HepG2 (cell line): ENCODE measurements at places on chromosomes 2 and 18. TPM values are rescaled to one million over a fixed set of nuclear protein-coding genes. Genes with fewer than 3 reads are reported as not detected.

DNA sequence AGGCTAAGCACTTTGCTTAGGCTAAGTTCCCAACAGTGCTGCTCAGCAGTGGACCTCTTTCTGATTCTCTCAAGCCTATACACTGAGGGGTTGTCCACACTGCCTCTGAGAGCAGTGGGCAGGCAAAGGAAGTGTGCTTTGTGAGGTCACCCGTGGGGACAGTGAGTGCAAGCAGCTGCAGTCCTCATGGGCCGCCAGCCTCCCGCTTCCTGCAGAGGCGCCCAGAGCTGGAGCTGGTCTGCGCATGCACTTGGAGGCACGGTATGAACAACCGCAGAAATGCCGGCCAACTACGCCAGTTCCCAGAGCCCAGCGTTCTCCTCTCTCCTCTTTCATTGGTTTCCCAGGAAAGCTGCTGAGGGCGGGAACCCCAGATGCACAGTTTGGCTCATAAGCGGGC, 149.5 kb upstream of the DLX2 start:
- no peak for DNase-seq

DNA sequence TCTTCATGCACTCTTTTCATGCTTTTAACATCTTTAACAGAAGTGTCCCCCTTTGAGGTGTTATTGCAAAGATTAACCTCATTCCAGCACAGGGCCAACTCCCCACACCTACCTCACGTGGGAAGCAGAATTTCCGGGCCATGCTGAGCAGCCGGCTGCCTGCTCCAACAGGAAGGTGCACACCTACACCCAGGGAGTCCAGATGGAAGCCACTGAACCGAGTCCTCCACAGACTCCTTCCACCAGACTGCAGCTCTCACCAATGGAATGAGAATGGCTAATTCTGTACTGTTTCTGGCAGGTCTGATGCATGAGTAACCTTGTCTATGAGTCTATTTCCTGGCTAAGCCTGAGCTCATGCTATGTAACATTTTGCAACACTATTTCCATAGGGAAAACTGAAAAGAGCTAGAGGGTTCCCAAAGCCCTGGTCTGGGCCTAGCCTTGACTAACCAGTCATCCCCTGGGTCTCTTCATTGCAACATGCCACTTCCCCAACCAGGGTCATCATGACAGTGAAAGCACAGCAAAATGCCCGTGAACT, 11.0 kb downstream of the ERFE start:
- no peak for DNase-seq

- DNase-seq, result no peak
Measured at GRCh38 chr2:156211318-156211717, 121.2 kb downstream of the NR4A2 start.

DNA sequence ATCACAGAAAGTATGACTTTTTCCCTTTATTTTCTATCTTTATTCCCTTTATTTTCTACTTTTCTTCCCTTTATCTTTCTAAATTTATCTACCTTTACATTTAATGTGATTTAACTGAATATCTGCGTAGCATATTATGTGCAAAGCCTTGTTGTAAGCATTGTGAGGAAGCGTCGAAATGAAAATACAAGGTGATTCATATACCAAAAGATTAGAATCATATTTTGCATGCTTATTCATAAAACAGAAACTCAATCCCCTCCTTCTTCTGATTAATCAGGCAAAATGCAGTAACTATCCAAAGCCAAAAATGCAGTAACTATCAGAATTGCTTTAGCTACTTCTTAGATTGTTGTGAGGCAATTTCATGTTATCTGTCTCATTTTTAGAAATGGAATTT, 393.0 kb downstream of the CDH19 start:
- DNase-seq, result no peak

DNA sequence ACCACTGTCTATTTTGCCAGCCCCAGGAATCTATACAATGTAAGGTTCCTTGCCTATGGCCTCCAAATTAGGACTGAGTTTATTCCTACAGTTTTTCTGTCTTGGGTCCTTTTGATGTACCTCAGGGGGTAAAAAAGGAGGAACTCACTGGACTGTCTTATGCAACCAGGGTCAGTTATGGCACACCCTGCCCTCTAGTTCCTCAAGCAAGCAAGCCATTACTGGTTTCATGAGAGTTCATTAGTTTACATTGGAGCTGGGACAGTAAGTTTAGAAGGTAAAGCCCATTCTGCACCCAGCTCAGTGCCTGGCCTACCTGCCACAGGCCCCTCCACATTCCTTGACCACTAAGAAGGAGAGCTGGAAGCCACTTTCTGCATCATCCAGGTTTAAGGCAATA, 68.7 kb upstream of the WIPF1 start:
- DNase-seq, result no peak

DNA sequence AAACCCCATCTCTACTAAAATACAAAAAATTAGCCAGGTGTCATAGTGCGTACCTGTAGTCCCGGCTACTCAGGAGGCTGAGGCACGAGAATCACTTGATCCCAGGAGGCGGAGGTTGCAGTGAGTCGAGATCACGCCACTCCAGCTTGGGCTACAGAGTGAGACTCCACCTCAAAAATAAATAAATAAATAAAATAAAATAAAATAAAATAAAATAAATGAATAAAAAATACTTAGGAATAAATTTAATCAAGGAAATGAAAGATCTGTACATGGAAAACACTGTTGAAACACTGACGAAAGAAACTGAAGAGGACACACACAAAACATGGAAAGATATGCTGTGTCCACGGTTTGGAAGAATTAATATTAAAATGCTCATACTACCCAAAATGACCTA, 56.5 kb upstream of the ASPRV1 start:
- DNase-seq, result no peak

- no peak for DNase-seq
Measured at GRCh38 chr2:54274781-54275242, 18.8 kb upstream of the TSPYL6 start.

DNA sequence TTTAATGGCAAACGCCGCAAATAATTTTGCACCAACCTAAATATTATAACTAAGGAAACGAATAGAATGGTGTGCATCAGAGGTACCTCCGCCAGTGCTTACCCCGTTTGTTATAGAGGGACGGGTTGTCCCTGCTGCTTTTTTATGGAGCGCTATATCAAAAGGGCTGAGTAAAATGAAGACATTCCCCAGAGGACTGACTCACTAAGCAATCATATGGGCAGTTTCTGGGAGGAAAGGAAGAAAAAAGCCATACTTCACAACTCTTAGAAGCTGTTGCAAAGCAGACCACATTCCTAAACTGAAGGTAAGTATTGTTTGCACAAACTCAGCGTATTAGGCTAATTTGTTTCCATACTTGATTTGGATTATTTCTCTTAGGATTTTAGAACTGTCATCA, 12.9 kb downstream of the ID2 start:
- DNase-seq, result no peak

DNA sequence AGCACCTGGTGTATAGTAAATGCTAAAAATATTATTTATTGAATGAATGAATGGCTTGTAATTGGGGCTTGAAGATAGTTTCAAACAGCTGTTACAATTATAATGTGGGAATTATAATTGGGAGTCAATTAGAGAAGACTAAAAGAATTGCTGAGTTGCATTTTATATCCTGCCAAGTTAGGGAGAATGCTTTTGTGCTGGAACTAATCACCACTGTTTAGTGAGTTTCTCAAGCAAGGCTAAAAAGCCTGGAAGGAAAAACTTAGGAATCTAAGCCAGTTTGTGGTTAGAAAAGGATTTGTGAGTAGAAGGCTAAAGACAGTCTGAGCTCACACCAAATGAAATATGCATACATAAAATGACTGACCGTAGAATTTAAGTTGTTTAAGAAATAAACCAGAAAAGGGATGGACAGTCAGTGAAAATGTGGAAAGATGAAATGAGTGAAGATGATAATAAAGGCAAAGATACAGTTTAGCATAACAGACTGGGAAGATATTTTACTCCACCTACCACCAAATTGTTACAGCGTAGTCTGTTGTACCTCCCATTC, 647.7 kb upstream of the FSHR start:
- no peak for DNase-seq

DNA sequence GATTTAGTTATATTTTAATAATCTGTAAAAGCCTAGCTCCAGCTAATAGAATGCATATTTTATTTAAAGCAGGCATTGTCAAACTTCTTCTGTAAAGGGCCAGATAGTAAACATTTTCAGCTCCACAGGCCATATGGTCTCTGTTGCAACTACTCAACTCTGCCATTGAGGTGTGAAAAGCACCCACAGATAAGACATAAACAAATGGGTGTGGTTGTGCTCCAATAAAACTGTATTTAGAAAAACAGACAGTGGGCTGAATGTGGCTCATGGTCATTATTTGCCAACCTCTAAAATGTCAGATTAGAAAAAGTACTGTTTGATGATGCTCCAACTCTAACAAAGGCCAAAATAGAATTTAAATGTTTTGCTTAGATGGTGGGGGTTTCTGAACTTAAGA, 519.9 kb downstream of the RNF144A start:
- DNase-seq, result no peak

Gene CYS1
- total RNA-seq, result not detected in 2 replicates

Gene RAX
- not detected in 2 replicates for total RNA-seq

Gene CFAP53
- total RNA-seq, result 0.07 TPM in 1 of 2 replicates, not detected in the other

Gene NAT8
- 1.8 and 1.9 TPM in 2 replicates for total RNA-seq

Gene GPR45
- not detected in 2 replicates for total RNA-seq

Gene CYTIP
- not detected in 2 replicates for total RNA-seq
